Stimulated activated CD8-positive, alpha-beta memory T cell treated with anti-CD3 and anti-CD28 coated beads, Interleukin-7, amount 100 ng/mL, for 4 hours (primary cell): ENCODE measurements at places on chromosomes 5 and 9.

DNA sequence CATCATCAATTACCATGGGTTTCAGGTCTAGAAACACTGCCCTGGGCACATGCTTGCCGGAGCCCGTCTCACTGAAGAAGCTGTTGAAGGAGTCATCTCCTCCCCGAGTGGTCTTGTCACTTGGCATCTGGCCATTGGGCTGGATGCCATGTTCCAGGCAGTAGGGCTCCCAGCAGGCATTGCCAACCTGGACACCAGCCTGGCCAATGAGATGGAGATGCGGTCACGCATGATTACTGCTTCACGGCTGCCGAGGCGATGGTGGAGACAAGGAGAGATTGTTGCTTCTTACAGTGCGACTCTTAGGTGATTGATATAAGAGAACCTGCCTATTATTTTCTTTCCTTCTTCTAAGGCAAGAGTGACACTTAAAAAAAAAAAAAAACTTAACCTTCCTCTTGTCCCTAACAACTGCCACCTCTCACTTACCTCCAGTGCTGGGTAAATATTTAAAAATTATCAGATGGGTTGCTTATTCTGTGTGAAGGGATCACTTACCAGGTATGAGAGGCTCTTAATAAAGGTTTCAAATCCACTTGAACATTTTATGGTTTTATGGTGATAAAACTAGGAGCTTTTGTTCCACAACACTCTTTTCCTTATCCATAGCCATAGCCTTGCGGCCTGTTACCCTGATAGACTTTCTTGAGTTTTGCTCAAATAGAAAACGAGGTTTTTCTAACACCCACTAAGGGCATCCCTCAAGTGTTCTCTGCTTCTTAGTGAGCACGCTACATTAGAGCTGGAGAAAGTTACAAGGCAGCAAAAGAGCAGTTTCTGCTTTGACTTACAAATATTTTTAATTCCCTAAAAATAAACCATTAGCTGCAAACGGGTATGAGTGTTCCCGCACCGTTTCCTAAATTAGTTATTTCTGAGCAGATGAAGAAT lies 41.2 kb downstream of the NIM1K start:
- DNase-seq: no peak

GRCh38 chr9:123955637-123956036 lies 25.7 kb upstream of the DENND1A start:
- no peak for DNase-seq

GRCh38 chr5:1118738-1119137 lies 6.9 kb upstream of the SLC12A7 start:
- DNase-seq: no peak

DNA sequence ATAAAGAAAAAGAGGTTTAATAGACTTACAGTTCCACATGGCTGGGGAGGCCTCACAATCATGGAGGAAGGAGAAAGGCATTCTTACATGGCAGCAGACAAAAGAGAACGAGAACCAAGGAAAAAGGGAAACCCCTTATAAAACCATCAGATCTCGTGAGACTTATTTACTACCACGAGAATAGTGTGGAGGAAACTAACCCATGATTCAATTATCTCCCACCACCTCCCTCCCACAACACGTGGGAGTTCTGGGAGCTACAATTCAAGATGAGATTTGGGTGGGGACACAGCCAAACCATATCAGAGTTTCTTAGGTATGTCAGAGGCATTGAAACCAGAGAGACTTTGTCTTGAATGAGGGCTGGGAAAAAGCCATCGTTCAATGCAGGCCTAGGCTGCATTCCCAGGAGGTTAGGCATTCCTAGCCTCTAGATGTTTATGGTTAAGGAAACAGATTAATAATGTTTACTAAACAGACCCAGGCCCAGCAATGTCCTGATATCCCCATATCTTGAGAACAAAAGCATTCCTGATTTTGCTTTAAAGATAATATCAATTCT lies 7.5 kb upstream of the PAIP1 start:
- no peak for DNase-seq

- DNase-seq: no peak
These were observed 693.8 kb downstream of the DNAH5 start for GRCh38 chr5:13250464-13251291.

DNA sequence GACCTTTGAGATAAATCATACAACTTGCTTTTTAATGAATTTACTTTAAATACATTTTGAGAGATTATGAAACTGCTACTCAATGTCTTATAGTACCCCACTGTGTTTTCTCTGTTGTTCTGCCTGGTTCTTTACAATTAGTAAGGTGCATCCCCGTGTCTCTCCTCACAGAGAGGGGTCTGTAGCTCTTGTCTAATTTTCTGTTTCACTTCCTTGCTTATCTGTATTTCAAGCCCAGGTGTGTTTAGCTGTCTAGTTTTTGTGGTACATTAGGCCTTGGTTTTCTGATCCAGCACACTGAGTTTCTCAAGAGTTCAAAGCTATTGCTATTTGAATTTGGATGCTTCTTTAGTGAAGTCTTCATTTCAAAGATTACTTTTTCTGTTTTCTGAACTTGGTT lies 105.1 kb downstream of the MAST4 start:
- no peak for DNase-seq

GRCh38 chr5:96093890-96094381 lies 132.3 kb upstream of the ELL2 start:
- no peak for DNase-seq

DNA sequence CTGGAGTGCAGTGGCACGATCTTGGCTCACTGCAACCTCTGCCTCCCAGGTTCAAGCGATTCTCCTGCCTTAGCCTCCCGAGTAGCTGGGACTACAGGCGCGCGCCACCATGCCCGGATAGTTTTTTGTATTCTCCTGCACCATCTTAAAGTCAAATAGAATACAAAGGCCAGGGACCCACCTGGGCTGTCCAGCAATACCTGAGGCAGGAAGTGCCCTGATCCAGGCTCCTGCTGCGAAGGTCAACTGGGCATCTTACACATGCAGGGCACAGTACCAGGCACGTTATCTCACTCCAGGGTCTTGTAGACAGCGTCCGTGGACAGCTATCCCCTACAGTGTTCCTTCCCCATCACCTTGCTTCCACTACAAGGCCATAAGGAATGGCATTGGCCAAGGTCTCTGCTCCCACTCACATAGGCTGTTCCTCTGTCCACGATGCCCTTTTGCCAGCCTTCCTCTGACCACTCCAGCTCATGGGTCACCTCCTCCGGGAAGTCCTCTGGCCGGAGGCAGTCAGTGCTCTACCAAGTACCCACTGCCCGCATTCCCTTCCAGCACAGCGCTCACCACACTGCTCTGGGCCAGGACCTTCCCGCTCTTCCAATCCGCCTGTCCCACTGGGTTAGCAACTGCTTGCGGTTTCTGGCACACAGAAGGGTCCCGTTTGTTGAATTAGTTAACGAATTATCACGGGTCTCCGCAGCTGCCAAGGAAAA lies 978 bp downstream of the P4HA2 start:
- no peak for DNase-seq

DNA sequence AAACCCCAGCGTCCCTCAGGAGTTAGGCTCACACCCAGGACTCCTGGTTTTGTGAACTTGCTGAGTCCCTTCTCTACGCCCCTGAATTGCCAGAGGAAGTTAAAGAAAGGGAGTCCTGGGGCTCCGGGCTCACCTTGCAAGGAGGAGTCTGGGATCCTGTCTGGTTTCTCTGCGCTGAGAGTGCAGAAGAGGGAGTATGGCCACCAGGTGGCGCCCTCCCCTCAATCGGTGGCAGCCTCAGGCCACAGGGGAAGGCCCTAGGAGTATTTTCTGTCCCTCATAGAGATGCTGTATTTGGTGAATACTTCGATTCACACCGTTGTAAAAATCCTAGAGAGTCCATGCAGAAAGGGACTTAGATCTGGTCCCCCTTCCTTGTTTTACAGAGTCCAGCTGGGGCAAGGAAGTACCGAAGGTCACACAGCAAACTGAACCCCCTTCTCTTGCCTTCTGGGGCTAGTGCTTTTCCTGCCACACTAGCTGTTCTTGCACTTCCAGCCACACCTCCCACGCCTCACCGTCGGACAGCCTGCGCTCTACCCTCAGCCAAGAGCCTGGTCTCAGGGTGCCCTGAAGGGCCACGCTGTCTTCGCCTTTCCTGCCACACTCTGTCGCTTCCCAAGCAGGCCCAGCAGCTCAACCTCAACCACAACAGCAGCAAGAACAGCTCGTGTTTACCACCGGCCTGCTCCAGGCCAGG lies 10.2 kb downstream of the HAND1 start:
- peak; percentile 52 for DNase-seq

- no peak for DNase-seq
These were observed 79.4 kb upstream of the CCDC112 start for GRCh38 chr5:115375893-115376292.

DNA sequence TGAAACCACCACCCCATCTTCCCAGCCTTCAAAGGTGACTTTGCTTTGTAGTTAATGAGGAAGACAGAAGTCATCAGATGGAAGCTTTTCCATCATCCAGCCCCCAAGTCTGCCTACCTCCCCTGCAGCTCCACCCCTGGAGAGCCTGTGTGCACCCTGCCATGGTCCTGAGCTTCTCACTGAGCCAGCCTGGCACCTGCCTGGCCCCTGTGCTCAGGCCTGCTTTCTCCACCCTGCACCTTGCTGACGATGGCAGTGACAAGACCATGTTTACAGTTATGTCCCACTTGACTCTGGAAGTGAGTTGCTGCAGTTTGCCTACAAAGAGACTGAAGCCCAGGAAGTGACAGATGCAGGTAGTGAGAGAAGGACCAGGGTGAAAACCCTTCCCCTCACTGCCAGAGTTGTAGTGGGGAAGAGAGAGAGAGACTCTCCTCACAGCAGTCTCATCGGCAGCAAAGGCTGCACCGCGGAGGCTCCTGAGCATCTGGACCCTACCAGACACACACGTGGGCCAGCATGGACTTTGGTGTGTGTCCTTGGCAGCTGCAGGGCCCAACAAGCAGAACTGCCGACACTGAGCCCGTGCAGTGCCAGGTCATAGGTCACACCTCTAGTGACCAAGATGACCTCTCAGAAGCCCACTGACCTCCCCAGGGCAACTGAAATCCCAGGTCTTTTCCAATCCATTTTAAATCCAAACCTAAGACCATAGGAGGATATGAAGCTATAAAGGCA lies 107.1 kb downstream of the CACNA1B start:
- no peak for DNase-seq

- no peak for DNase-seq
These were observed 87.6 kb downstream of the PHF2 start for GRCh38 chr9:93663877-93664548.

- no peak for DNase-seq
These were observed 12.5 kb downstream of the SH3RF2 start for GRCh38 chr5:145948921-145949320.

DNA sequence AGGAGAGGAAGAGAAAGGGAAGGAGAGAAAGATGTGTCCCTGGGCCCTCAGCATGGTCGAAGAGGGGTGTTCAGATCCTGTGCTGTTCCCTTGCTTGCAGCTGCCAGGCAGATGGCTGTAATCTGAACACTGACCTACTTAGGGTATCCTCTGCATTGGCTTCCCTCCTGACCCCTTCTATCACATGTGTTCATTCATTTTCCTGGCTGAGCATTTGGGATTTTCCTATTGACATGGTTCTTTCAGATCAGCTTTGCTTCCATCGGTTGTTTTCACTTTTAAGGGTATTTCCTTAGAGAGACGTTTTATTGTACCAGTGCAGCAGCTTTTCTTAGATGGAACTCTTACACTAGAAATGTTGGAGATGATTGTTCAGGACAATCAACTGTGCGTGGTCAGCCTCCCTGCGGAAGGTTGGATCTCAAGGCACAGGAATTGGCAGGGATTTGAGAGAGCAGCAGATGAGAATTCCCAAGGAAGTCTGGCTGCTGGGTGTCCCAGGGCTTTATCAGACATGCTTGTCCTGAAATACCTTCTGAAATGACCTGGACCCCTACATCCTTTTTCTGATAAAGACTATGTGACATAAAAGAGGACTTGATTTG lies 26.0 kb downstream of the ACTBL2 start:
- DNase-seq: no peak

DNA sequence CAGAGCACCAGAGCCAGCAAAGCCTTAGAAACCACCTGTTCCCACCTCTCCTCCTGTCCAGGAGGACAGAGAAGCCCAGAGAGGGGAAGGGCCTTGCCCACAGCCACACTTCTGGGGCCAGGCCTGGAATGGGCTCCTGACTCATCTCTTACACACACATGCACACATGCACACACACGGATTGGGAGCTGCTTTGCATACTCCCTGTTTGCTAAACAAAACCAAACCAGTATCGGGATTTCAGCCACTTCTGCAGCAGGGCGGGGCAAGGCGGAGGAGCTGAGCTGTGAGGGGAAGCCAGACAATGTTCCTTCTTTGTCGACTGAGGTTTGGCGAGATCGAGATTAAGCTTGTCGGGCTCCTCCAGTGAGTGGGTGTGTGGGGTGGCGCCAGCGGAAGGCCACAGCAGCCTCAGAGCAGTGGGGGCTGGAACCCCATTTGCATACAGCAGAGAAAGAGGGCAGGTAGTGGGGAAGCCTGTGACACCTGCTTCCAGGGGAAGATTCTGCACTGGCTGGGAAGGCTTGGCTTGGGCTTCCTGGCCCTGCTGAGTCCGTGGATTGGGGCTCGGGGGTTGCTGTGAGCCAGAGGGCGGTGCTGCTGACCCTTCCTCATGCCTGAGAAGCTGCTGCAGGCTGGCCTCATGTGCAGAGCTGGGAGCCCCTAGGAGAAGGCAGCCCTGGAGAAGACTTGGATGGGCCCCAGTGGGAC lies 16.1 kb downstream of the GFI1B start:
- DNase-seq: no peak

- DNase-seq: no peak
These were observed 135.4 kb upstream of the MSX2 start for GRCh38 chr5:174589011-174589410.

- no peak for DNase-seq
These were observed 97.1 kb downstream of the ENC1 start for GRCh38 chr5:74543162-74543995.

DNA sequence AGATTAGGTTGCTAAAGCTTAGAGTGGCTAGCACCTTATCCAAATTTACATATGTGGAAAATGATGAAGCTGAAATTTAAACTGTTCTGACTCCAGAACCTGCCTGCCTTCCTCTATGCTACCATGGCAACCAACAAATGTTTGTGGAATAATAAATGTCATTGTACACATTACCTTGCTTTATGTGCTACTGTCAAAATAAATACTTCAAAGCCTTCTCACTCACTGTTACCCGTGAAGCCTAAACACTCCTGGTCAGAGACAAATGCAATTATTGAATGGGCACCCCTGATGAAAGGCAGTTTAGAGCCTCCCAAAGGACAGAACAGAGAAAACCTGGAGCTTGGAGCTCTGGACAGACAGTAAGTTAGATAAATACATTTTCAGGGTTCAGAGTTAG lies 158.6 kb downstream of the FAM114A2 start:
- DNase-seq: no peak

DNA sequence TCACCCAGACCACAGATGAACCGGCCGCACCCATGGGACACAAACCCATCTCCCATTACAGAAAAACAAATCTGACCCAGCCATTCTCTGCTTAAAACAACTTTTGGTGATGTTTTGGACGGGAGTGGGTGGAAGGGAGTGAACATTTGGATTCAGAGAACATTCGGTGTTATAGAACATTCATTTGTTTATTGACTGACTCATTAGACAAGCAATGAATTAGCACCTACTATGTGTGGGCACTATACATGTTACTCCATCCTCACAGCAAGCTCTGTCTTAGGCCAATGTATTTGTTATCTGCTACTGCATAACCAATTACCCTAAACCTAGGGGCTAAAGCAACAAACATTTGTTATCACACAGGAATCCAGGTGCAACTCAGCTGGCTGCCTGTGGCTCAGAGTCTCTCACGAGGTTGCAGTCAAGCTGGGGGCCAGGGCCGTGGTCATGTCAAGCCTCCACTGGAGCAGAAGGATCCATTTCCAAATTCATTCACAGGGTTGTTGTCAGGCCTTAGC lies 5.1 kb upstream of the ERGIC1 start:
- DNase-seq: no peak

- DNase-seq: no peak
These were observed 692 bp downstream of the C1QTNF3 start for GRCh38 chr5:34042321-34042720.

GRCh38 chr9:36448017-36448416 lies 47.9 kb upstream of the RNF38 start:
- DNase-seq: no peak
